ENCODE measurements at places on chromosomes 1 and 21. TPM values are rescaled to one million over a fixed set of nuclear protein-coding genes. Genes with fewer than 3 reads are reported as not detected.

Gene DNAH14
- 21.6 TPM for total RNA-seq

GRCh38 chr1:177798614-177799013 is 171.2 kb downstream of the SEC16B start:
- H3K4me3 ChIP-seq = no peak overlapping the region
- H3K36me3 ChIP-seq = no peaks in the 10 kb centered on the region
- DNase-seq = no peak
- peaks cover 3% of the 10 kb centered on the region for H3K4me1 ChIP-seq
- H3K27ac ChIP-seq = no peak overlapping the region

- DNase-seq = no peak
- no peaks in the 10 kb centered on the region for H3K36me3 ChIP-seq
- H3K27me3 ChIP-seq = no peaks in the 10 kb centered on the region
- peaks cover 7% of the 10 kb centered on the region for H3K4me1 ChIP-seq
Observed at GRCh38 chr1:38783640-38784229, 75.8 kb downstream of the RRAGC start.

GRCh38 chr1:232611834-232612233 is 18.1 kb downstream of the SIPA1L2 start:
- DNase-seq = peak; percentile 40
- no peak overlapping the region for H3K27ac ChIP-seq
- H3K27me3 ChIP-seq = no peaks in the 10 kb centered on the region
- no peak overlapping the region for H3K4me3 ChIP-seq
- H3K36me3 ChIP-seq = peaks cover 25% of the 10 kb centered on the region

GRCh38 chr1:23210963-23211362 is 6.3 kb downstream of the HTR1D start:
- no peak overlapping the region for H3K4me3 ChIP-seq
- H3K36me3 ChIP-seq = no peaks in the 10 kb centered on the region

DNA sequence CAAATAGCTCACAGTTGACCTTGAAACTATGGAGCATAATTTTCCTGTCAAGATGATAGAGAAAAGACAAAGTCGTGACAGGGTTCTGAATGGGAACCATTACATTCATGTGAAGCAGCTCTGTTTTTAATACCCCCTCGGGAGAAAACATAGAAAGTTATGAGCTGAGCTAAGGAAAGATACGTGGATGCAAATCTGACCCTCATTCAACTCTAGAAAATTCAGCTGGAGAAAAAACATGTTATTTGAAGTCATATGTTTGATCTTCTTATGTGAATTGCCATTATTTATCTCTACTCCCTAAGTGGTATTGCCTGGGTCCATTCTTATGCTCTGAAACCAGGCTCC is 48.0 kb upstream of the LRRC52 start:
- no peaks in the 10 kb centered on the region for H3K4me1 ChIP-seq
- peaks cover 1% of the 10 kb centered on the region for H3K27me3 ChIP-seq
- no peak overlapping the region for H3K4me3 ChIP-seq
- DNase-seq = no peak
- H3K27ac ChIP-seq = no peak overlapping the region

GRCh38 chr1:207960346-207960745 is 49.4 kb upstream of the CD34 start:
- no peak for DNase-seq
- no peak overlapping the region for H3K27ac ChIP-seq
- peaks cover 34% of the 10 kb centered on the region for H3K4me1 ChIP-seq
- H3K27me3 ChIP-seq = peaks cover 11% of the 10 kb centered on the region

Gene TRAF3IP3
- not detected for total RNA-seq

GRCh38 chr1:54122135-54122751 is 30.6 kb downstream of the CDCP2 start:
- no peak overlapping the region for H3K4me3 ChIP-seq
- H3K4me1 ChIP-seq = peaks cover 22% of the 10 kb centered on the region
- peaks cover 12% of the 10 kb centered on the region for H3K27me3 ChIP-seq
- no peak for DNase-seq
- no peaks in the 10 kb centered on the region for H3K36me3 ChIP-seq
